SHP77 (cell line): ENCODE measurements at places on chromosomes 4 and X.

DNA sequence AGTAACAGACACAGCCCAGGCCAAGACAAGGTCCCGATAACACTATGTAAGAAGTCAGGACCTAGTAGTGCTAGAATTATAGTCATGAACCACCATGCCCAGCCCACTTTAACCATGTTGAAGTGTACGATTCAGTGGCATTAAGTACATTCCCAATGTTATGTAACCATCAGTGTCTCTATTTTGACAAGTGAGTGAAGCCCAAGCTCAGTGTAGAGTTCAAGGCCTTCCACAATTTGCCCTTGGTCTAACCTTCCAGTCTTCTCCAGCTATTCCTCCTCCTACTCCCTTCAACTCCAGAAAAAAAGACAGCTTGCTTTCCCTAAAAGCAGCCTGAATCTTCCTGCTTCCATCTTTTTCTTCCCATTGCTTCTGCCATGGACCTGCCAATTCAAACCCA, 31.5 kb downstream of the LIAS start:
- no peak for DNase-seq

DNA sequence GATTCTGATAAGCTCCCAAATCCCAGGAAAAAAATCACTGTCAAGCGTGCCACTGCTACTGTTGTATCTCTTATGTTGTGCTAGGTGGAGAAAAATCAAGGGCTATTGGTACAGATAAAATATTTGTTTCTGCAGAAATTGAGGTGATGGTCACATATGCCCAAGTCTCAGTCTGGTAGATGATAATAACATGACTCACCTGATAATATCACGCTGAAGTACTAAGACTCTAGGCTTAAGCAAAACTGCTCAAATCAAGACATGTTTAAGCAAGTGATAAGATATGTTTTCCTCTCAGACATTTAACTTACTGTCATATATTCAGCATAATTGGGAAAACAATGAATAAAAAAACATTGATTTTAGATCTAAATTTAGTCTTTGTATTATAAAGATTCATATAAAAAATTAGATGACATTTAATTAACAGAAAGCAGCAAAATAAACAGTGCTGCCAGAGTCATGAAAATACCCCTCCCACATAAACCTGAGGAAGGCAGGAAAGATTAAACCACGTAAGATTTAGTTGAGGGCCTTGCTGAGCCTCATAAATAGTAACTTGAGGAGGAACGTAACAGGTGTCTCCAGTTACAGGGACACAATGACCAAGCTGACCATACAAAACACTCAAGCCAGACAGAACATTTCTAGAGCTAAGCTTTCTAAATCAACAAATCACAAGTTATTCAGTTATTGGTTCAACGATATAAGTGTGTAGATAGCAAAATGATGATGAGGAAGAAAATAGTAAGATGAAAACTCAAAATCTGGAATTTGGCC, 143.5 kb downstream of the CHM start:
- no peak for DNase-seq

DNA sequence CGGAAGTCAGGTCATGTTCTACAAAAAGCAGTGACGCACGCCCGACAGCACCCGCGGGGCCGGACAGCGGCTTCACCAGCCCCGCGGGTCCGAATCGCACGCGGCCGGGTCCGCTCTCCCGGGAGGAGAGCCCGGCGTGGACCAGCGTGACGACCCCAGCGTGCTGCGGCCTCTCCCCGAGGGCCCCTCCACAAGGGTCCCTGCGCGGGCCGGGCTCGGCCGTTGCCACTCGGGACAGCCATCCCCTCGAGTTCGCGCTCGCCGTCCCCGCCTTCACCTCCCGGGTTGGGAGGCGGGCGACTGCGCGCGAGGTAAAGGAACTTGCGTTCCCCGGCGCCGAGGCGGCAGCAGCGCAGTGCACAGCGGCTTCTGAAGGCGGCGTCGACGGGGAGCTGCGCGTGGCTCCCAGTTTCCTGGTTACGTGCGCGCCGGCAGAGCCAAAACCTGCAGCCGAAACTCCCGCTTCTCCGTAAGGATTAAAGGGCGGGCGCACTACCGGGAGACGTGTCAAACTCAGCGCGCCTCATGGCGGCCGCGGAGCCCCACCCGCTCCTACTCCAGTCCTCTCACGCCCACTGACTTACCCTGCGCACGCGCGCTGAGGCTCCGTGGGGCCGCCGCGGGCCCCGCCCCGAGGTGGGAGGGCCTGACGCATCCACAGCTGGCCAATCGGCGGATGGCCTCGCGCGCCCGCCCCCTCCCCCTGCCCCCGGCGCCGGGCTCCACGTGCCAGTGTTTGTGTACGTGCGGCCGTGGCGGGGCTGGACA, 416 bp upstream of the LRP2BP start:
- peak; percentile 82 for DNase-seq

GRCh38 chrX:134452596-134452995, 7.4 kb upstream of the HPRT1 start:
- DNase-seq, result no peak

DNA sequence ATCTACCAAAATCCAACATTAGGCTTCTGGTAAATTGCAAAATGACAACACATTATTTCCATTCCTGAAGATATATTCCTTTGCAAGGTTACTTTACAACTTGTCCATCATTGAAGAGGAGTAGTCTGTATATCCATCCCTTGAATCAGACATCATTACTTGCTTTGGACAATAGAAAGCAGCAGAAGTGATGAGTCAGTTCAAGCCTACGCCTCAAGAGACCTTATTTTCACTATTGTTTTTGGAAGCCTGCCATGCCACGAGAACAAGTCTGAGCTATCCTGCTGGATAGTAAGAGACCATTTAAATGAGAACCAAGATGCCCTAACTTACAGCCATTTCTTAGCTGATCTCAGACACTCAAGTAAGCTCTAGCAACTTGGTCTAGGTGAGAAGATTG, 246.0 kb upstream of the HHIP start:
- peak; percentile 65 for DNase-seq

- DNase-seq, result no peak
These were observed 24.3 kb upstream of the TSPAN5 start for GRCh38 chr4:98682719-98683118.
